ENCODE measurements at places on chromosomes 12 and 14. TPM values are rescaled to one million over a fixed set of nuclear protein-coding genes. Genes with fewer than 3 reads are reported as not detected.

GRCh38 chr12:113835433-113835832 is 130.7 kb downstream of the RBM19 start:
- H3K4me3 ChIP-seq: no peak overlapping the region
- peaks cover 20% of the 10 kb centered on the region for H3K4me1 ChIP-seq
- no peak for DNase-seq
- H3K27me3 ChIP-seq: peaks cover 2% of the 10 kb centered on the region
- H3K36me3 ChIP-seq: no peaks in the 10 kb centered on the region

DNA sequence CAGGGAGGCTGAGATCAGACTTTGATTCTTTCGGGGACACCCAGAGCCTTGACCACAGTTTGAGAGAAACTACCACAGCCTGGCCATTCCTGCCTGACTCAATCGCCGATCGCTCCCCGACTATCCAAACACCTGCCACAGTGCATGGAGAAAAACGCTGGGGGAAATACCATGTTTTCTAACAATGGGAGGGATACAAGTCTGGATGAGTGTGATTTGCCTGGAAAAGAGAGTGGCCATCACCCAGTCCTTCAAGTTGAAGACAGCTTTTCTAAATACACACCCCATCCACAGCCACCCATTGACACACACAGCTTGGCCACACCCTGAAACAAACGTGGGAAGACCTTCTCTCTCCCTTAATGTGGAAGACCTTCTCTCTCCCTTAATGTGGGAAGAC is 6.7 kb upstream of the VASH1 start:
- H3K4me3 ChIP-seq: no peak overlapping the region
- DNase-seq: no peak
- peaks cover 21% of the 10 kb centered on the region for H3K27me3 ChIP-seq
- H3K27ac ChIP-seq: no peak overlapping the region
- no peaks in the 10 kb centered on the region for H3K4me1 ChIP-seq

- H3K4me3 ChIP-seq: peak overlapping the region; percentile 88
- peak overlapping the region; percentile 92 for H3K27ac ChIP-seq
- no peaks in the 10 kb centered on the region for H3K27me3 ChIP-seq
- no peak for DNase-seq
Observed at GRCh38 chr12:132986885-132987225, 688 bp downstream of the ZNF26 start.

DNA sequence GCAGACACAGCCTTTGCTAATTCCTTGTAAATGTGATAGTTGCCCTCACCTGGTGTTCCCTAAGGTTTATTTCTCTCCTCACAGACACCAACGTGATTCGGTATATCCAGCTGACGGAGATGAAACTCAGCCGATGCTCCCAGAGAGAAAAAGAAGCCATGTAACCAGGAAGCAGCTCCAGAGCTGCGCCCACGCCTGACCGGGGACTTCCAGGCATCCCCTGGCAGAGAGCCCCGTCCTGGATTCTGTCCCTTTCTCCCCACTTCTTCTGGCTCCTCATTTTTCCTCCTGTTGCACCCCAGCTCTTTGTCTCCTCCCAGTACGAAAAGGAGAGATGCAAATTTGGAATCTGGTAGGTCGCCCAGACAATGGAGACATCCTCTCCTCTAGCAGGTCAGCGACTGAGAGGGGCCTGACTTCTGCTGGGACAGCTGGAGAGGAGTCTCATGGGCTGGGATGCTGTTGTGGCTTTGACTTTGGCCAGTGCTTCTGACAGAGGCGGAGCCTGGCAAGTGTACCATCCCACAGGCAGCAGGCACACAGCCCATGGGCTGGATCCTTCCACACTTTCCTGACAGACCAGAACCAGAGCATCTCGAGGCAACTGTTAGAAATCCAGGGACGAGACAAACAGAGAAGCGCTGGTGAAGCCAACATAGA is 29.4 kb downstream of the TTC9 start:
- no peak for DNase-seq
- peaks cover 18% of the 10 kb centered on the region for H3K27me3 ChIP-seq
- H3K36me3 ChIP-seq: no peaks in the 10 kb centered on the region

GRCh38 chr14:58712357-58712756 is 74.6 kb downstream of the DACT1 start:
- no peak overlapping the region for H3K27ac ChIP-seq
- no peaks in the 10 kb centered on the region for H3K36me3 ChIP-seq
- H3K4me1 ChIP-seq: peaks cover 18% of the 10 kb centered on the region

GRCh38 chr12:56877195-56878009 is 56.8 kb downstream of the SDR9C7 start:
- H3K4me1 ChIP-seq: peaks cover 19% of the 10 kb centered on the region
- H3K36me3 ChIP-seq: no peaks in the 10 kb centered on the region
- no peak for DNase-seq
- H3K4me3 ChIP-seq: no peak overlapping the region

DNA sequence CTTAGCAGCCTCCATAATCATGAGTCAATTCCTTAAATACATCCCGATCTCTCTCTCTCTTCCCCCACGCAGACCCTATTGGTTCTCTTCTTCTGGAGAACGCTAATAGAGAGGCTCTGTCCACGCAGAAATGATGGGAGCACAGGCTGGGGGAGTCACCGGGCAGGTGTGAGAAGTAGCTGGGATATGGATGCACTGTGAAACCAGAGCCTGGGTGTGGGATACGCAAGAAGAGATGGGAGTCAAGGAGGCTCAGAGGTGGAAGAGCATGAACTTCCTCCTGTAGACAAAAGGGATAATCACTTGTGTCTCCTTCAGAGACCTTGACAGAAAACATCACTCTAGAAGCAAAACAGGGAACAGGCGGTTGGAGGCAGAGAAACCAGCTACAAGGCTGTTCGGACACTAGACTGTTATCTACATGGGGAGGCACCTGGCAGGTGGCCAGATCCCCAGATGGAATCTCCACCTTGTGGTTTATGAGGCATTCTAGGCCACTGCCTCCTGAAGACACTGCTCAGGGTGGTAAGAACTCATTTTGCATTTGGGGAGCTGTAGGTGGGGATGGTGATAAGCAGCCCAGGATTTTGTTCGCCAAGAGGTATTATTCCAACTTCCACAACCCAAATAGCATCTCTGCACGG is 7.2 kb upstream of the SELPLG start:
- peaks cover 56% of the 10 kb centered on the region for H3K27me3 ChIP-seq
- peaks cover 72% of the 10 kb centered on the region for H3K4me1 ChIP-seq
- peaks cover 65% of the 10 kb centered on the region for H3K36me3 ChIP-seq
- DNase-seq: no peak
- peak overlapping the region; percentile 72 for H3K27ac ChIP-seq
- H3K4me3 ChIP-seq: peak overlapping the region; percentile 34

DNA sequence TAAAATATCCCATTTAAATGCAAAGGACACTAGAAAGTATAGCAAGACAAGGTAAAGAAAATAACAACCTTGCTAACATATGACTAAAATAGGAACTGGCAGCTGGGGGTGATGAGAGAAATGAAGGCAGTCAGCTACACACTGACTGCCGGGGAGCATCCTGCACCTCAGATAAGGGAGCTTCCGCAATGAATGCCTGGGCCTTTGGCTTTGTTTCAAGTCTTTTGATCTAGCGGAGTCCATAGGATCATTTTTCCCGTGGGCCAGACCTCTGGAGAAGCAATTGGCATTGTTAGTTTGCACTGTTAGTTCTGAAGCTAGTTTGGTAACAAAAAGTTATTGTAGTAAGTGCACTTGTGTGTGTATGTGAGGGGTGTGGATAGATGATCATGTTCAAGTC is 639.9 kb downstream of the DIO2 start:
- no peaks in the 10 kb centered on the region for H3K36me3 ChIP-seq
- DNase-seq: no peak
- no peak overlapping the region for H3K27ac ChIP-seq
- no peaks in the 10 kb centered on the region for H3K4me1 ChIP-seq
- H3K27me3 ChIP-seq: no peaks in the 10 kb centered on the region
- no peak overlapping the region for H3K4me3 ChIP-seq

- peaks cover 59% of the 10 kb centered on the region for H3K4me1 ChIP-seq
- H3K4me3 ChIP-seq: peak overlapping the region; percentile 99
- DNase-seq: no peak
- H3K27me3 ChIP-seq: peaks cover 68% of the 10 kb centered on the region
- peak overlapping the region; percentile 99 for H3K27ac ChIP-seq
Observed at GRCh38 chr12:46367351-46368029, 5.1 kb downstream of the SLC38A2 start.

DNA sequence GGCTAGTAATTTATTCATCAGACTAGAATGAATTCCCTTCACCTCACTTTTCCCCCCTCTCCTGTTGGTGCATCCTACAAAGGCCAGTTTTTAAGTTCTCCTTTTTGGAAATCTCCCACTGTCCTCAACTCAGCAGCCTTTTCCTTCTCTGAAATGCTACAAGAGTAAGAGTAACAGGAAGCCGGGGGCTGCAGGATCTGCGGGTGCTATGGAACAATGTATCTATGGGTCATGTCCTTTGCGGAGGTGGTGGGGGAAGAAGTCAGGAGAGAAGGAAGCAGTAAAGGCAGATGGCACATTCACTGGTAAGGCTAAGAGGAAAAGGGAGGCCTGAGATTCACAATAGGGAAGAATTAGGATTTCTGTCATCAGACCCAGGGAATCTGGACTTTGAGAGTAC is 22.2 kb upstream of the TESC start:
- H3K27me3 ChIP-seq: peaks cover 5% of the 10 kb centered on the region
- no peak for DNase-seq
- H3K36me3 ChIP-seq: no peaks in the 10 kb centered on the region
- no peak overlapping the region for H3K27ac ChIP-seq

- DNase-seq: no peak
- no peaks in the 10 kb centered on the region for H3K36me3 ChIP-seq
- H3K27me3 ChIP-seq: peaks cover 32% of the 10 kb centered on the region
- no peaks in the 10 kb centered on the region for H3K4me1 ChIP-seq
- no peak overlapping the region for H3K4me3 ChIP-seq
- H3K27ac ChIP-seq: no peak overlapping the region
Observed at GRCh38 chr14:69855180-69855832, 23.9 kb upstream of the SMOC1 start.

DNA sequence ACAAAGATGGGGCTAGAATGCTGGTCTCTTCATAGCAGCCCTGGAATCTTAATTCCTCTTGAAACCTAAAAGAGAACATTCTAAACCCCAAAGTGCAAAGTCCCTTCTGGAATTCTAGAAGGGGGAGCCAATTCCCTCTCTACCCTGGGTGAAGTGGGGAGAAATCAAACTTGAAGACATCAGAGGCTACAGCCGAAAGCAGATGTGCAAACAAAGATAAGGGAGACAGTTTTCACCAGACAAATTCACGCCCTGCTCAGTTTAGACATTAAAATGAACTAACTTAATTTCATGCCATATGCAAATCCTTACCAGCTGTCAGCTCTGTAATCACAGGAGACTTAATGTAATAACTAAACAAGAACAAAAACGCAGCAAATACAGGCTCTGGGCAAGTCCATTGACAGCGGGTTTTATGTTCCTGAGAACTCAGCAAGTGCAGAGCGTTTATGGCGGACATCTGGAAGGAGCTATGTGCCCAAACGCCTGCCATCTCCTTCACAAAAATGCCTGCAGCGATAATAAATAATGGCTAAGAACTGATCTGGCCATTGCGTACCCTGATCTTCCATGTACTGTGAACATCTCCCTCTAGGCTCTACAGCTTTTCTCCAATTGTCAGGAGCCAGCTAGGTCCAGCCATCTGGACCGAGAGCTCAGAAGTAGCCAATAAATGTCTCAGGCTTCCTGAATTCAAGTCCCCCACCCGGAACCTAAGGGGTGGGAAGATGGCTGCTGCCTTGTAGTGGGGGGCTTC is 19.1 kb upstream of the FICD start:
- H3K4me3 ChIP-seq: no peak overlapping the region
- H3K4me1 ChIP-seq: no peaks in the 10 kb centered on the region
- H3K27ac ChIP-seq: no peak overlapping the region
- peaks cover 8% of the 10 kb centered on the region for H3K27me3 ChIP-seq
- DNase-seq: no peak
- H3K36me3 ChIP-seq: no peaks in the 10 kb centered on the region

DNA sequence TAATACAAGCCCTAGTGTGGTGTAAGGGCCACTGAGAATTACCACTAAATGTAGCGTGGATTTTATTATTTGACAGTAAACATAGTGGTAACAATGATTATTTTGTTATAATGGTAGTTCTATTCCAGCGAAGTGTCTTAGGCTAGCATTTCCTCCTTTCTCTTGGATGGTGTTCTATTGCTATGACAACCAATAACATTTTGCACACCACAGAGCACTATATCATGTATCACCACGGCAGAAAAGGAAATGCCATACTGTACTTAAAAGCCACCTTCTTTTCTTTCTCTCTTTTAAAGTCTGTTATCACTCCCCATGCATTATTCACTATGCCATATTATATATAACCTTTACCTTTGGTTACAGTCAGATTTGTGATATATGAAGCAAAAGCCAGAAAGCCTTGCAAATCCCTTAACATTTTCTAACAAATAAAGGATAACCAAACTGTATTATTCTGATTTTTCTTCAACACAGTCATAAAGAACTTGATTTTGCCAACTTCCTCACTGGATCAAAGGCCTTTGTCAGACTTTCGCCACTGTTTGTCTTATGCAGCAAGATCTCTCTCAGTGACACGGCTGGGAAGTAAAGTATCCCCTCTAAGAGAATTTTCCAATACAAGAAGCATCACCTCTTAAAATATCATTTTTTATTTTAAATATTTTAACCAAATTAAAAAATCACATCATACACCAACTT is 195.8 kb downstream of the FOXN3 start:
- peaks cover 23% of the 10 kb centered on the region for H3K4me1 ChIP-seq
- H3K36me3 ChIP-seq: no peaks in the 10 kb centered on the region
- H3K4me3 ChIP-seq: no peak overlapping the region
- peaks cover 1% of the 10 kb centered on the region for H3K27me3 ChIP-seq

GRCh38 chr12:92070864-92071445 is 74.7 kb downstream of the BTG1 start:
- H3K27me3 ChIP-seq: no peaks in the 10 kb centered on the region
- no peaks in the 10 kb centered on the region for H3K36me3 ChIP-seq
- DNase-seq: no peak
- H3K4me3 ChIP-seq: no peak overlapping the region
- H3K4me1 ChIP-seq: peaks cover 47% of the 10 kb centered on the region

NGB gene
- total RNA-seq: not detected

FSCB gene
- total RNA-seq: not detected

KRT86 gene
- total RNA-seq: not detected

DAAM1 gene
- 9.2 TPM for total RNA-seq

PDZRN4 gene
- total RNA-seq: not detected

CCDC198 gene
- total RNA-seq: not detected

PTCSC3 gene
- total RNA-seq: not detected

CNTN1 gene
- not detected for total RNA-seq

Data from HFFc6 (cell line).